ENCODE measurements at places on chromosomes 1 and 21.

- no peak for DNase-seq
Observed at GRCh38 chr1:119631086-119631432, 17.0 kb downstream of the ZNF697 start.

DNA sequence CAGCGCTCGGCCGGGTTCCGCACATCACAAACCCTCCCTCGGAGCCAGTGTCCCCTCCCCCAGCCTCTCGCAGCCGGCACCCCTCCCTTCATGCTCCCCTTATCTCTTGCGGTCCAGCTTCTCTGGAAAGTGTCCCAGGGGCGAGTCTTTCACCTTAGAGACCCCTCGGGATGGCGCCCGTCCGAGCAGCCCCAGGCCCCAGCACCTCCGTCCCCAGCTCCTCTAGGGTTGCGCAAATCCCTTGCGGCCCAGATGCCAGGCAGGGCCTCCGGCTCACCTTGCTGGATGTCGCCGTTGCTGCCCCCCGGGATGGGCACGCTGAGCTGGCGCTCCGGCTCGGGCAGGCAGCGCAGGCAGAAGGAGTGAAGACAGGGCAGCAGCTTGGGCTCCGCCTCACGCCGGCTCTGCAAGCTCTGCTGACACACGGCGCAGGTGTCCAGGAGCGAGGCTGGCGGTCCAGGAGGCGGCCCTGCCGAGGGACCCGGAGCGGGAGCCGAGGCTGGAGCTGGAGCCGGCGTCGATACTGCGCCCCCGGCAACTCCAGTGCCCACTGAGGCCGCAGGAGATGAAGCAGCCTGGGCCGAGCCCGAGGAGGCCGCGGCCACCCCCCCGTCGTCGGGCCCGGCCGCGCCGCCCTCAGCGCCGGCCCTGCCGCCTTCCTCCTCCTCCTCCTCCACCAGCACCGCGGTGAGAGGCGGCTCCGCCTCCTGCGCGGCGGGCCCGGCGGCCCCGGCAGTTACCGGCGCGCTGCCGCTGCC lies 550 bp downstream of the TRIM33 start:
- peak; percentile 37 for DNase-seq

GRCh38 chr1:76725864-76726619 lies 141.2 kb upstream of the ST6GALNAC5 start:
- no peak for DNase-seq

GRCh38 chr21:42524341-42525028 lies 10.8 kb downstream of the SLC37A1 start:
- DNase-seq: no peak

Measured in stimulated activated CD4-positive, alpha-beta T cell treated with anti-CD3 and anti-CD28 coated beads, Interleukin-4, amount 100 ng/mL, for 24 hours (primary cell).